ENCODE measurements at places on chromosomes 7 and 10. TPM values are rescaled to one million over a fixed set of nuclear protein-coding genes. Genes with fewer than 3 reads are reported as not detected.

DNA sequence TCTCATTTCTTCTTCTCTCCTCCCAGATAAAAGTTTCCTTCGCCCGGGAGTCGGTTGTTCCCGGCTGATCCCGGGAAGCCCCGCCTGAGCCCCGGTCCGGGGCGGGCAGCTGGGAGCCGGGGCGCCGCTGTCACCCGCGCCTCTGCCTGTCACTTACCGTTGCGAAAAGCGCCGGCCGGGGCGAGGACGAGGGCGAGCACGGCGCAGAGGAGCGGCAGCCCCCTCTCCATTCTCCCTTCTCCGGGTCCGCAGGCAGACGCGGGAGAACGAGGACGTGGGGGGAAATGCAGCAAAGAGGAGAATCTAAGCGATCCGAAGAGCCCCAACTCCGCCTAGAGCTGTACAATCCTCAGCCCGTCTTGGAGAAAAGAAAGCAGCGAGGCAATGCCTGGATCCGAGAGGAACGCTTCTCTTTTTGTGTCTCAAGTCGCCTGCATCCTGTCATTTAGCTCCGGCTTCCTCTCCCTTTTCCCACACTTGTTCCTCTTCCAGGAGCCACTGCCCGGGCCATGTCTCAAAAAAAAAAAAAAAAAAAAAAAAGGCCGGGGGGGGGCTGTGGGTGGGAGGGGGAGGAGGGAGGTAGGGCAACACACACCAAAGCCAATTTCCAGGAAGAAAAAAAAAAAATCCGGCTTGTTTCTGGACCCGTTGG, at the start of gene NRP1:
Gene NRP1 (minus strand): TSS at position 515 of the 652 bp plus-strand sequence. CDS start 285 bp downstream, at position 230.
- DNase-seq: no peak

- no peak for DNase-seq
Observed at GRCh38 chr7:43135129-43135528, 22.7 kb downstream of the HECW1 start.

DNA sequence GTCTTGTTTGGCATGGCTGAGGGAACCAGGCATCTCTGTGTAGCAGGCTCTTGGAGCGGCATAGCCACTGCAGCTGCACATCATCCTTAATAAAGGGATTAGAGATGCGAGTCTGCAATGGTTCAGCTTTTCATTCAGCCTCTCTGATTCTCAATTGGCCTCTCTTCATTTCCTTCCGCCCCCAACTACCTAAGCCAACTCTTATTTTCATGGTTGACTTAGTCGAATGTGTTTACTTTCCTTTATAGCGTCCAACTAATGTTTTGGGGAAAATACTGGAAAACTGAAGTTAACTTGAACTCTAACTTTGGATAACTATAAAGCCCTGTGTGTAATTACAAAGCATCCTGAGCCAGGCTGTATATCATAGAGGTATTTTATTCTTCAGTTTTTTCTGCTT, 202.2 kb upstream of the KIAA1217 start:
- DNase-seq: no peak

- no peak for DNase-seq
Observed at GRCh38 chr7:124366118-124366517, 333.3 kb upstream of the TMEM229A start.

- DNase-seq: no peak
Observed at GRCh38 chr10:17665747-17666146, 21.8 kb downstream of the STAM start.

GRCh38 chr7:39958038-39958437, 8.0 kb downstream of the CDK13 start:
- no peak for DNase-seq

DNA sequence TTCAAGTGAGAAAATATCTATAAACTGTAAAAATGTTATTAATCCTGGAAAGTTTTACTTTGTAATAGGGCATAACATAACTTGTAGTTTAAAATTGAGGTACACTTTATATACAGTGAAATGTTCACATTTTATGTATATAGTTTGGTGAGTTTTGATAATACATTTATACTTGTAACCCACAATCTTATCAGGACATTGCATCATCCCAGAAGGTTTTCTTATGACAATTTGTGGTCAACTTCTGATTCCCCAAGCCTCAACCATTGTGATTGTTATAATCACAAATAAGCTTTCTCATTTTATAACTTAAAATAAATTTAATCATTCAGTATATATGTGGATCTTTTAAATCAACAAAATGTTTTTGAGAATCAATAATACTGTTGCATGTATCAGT, 151.1 kb downstream of the TFPI2 start:
- no peak for DNase-seq

DNA sequence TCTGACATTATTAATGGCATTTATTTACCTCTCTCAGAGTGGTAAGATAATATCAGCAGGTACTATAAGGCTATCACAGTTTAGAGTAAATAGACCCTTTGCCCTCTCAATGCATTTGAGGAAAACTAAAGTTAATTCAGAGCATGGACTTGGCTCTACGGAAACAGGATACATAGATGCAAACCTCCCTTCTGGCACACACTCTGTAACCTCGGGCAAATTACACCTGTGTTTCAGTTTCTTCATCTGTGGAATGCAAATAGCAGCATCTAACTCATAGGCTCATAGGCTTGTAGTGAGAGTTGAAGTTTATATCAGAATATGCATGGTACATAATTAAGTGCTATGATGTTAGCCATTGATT, 5.6 kb downstream of the RAPGEF5 start:
- no peak for DNase-seq

GRCh38 chr7:101173752-101174244, 6.3 kb downstream of the NAT16 start:
- peak; percentile 73 for DNase-seq

GRCh38 chr7:831596-832166, 595 bp upstream of the SUN1 start:
- no peak for DNase-seq

- no peak for DNase-seq
Observed at GRCh38 chr7:35825974-35826373, 25.1 kb downstream of the SEPTIN7 start.

GRCh38 chr7:24690251-24690650, 67.0 kb downstream of the GSDME start:
- no peak for DNase-seq

DNA sequence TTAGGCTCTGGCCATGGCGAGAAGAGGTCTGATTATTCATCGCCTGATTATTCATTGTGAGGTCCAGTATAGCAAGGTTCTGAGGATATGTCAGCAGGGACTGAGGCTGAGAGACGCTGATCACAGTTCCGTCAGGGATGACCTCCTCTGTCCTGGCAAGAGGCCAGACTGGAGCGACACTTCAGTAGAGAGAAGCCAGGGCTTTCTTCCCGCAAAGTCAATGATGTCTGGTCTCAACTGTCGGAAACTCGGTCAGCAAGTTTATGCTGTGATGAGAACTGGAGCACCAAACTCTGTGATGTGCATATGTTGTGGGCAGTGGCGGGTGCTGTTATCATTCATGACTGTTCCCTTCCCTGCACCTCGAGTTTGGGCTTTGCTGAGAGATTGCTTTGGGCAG, 29.0 kb upstream of the GNA12 start:
- DNase-seq: no peak

DNA sequence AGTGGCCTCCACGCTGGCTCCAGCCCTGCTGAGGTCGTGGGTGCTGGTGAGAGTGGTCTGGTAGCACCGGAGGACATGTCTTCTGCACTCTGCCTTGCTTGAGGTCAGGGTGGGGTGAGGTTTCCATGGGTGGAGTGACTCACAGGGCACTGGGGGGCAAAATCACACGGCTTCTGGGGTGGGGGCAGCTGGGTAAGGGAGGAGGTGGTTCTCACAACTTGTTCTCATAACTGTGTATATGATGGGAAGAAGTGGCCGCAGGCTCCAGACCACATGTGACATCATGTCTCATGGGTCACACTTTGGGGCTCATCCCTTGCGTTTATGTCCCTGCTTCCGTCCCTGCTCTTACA, 884 bp upstream of the PRF1 start:
- no peak for DNase-seq

- DNase-seq: no peak
Observed at GRCh38 chr10:76119036-76119435, 687.6 kb downstream of the LRMDA start.

GRCh38 chr7:114109304-114109703, 190.5 kb upstream of the PPP1R3A start:
- DNase-seq: no peak

DNA sequence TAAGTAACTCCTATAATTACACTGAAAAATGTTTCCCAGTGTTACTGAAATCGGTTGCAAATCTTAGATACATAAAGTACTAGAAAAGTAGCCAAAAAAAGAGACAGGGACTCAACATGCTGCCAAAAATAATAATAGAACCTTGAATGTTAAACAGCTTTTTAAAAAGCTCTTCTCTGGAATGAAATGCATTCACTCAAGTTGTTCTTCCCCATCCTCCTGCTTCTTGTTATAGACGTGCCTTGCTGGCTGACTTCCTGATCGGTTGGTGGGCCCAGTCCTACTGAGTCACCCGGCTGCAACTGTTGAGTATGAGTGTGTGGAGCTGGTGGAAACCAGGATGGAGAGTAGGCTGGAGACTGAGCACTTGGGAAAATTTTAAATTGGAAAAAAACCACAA, 30.6 kb upstream of the RAPGEF5 start:
- no peak for DNase-seq

DNA sequence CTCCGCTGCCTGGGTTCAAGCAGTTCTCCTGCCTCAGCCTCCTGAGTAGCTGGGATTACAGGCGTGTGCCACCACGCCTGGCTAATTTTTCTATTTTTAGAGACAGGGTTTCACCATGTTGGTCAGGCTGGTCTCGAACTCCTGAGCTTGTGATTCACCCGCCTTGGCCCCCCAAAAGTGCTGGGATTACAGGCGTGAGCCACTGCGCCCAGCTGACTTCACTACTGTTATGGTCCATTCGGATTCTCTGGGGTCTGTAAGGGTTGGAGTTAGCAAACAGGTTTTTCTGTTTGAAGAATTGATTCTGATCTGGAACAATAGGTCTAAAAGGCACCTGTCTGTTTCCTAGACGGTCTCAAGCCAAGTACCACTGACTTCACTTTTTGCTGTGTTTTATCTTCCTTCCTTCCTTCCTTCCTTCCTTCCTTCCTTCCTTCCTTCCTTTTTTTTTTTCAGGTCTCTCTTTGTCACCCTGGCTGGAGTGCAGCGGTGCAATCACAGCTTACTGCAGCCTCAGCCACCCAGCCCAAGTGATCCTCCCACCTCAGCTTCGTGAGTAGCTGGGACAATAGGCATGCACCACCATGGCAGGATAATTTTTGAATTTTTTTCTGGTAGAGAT, 192.2 kb downstream of the CAMK1D start:
- DNase-seq: no peak

DNA sequence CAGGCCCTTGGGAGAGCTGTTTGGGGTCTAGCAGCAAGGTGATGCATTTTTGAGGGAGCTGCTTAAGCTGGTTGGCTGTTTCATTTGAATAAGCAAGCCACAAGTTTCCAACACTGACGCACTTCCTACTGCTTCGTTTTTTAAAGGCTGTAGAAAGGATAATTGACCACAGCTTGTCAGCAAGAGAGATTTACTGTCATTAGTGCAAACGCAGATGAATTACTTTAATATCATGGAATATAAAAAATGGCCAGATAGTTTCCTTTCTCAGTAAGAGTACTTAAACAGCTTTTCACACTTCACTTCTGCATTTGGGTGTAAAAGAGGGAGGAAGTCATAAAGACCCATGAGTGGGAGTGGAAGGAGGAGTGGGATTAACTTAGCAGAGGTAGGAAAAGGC, 61.5 kb downstream of the FZD1 start:
- DNase-seq: no peak

GRCh38 chr7:87234949-87235348, 15.4 kb upstream of the TMEM243 start:
- DNase-seq: no peak

DNA sequence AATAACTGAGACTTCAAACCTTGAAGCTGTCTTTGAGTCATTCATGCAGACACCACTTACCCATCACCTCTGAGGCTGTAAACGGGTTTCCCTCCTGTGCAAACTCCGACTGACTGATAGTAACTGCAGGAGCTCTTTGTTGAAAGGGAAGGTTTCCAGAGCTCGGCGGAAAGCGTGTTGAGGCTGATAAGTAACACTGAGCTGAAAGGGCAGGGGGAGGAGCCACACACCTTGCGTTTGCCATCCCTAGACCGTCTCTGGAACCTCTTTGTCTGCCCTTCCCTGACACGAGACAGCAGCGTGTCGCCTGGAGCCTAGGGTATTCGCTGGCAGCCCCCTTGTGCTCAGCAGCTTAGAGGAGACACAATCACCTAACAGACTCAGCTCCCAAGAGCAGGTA, 134.0 kb downstream of the PAXIP1 start:
- DNase-seq: no peak

GRCh38 chr10:17494626-17495260, 40.3 kb upstream of the ST8SIA6 start:
- DNase-seq: no peak

- no peak for DNase-seq
Observed at GRCh38 chr7:31056775-31057346, 4.8 kb downstream of the ADCYAP1R1 start.

GRCh38 chr7:15352421-15353206, 209.2 kb downstream of the AGMO start:
- DNase-seq: no peak

The ATE1 gene
- total RNA-seq: 33.6 TPM

The NFE2L3 gene
- total RNA-seq: 44.6 TPM

The MEST gene
- total RNA-seq: 3.6 TPM

The BMPER gene
- total RNA-seq: not detected

The CC2D2B gene
- total RNA-seq: 0.75 TPM

The PDE6C gene
- not detected for total RNA-seq

The ZNF736 gene
- total RNA-seq: 20.6 TPM

The SLC26A5 gene
- 0.07 TPM for total RNA-seq

The PHYHIPL gene
- not detected for total RNA-seq
